Activated CD8-positive, alpha-beta memory T cell treated with anti-CD3 and anti-CD28 coated beads for 1 hour (primary cell): ENCODE measurements at places on chromosomes 7 and 10.

DNA sequence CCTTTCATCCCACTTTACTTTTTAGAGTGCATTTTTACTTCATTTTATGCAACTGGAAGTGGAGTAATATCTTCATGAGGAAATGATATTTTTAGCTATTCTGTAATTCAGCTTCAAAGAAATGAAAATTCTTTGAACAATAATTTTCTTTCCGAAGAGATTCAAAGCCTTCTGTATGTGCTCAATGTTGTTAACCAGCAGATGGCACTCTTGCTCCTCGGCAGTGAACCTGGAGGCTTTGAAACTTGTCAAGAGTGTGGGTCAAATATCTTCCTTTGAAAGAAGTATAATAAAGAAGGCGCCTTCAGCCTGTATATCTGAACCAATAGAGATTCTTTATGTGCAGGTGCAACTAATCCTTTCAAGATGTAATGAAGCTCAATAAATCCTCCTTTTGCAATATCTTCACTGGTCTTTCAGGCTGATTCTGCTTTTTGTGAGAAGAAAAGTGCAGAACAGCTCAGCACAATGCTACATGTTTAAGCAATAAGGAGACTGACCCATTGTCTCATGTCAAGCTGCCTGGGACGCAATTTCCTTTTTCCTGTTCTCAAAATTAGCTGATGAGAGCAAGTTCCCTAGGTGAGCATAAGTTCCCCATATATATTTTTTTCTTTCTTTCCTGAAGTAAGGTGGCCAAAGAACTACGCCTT is 258.4 kb downstream of the SEMA3A start:
- peak; percentile 4 for DNase-seq

DNA sequence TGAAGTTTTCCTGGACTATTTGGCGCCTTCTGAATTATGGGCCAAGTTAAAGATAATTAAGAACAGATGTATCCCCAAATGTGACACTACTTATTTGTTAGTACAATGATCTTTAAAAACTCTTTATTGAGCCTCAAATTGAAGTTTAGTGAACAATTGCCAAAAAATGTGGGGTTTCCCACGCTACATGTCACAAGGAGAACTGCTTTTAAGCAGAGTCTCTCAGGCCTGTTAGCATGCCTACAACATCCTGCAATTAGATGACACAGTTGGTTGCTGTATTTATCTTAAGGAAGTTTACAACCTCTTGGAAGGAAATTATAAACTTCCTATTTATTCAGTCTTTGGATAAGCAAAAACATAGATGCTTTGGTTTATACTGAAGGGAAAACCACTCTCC is 733.0 kb downstream of the TNS3 start:
- DNase-seq, result no peak

DNA sequence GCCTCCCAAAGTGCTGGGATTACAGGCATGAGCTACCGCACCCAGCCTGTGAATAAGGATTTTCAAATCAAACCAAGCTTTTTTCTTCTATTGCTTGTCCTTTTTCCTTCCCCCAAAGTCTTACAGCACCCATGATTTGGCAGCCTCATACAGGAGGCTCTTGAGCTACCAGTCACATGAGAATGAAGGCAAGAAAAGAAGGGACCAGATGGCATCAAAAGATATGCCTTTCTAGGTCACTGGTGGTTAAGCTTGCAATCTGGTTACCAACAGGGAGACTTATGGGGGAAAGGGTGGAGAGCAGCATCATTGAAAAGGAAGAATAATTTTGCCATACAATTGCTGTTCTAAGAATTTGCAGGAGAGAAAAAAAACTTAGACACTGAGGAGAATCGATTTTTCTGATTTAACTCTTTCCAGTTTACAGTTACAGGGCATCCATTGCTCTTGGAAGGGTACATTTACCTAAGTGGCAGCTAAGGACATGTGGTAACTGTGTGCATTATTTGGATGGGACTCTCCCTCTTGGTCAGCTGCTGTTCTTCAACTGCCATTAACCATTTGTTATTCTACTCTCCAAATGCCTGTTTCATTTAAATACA is 29.5 kb downstream of the SMNDC1 start:
- no peak for DNase-seq

- no peak for DNase-seq
Observed at GRCh38 chr7:81361769-81362312, 408.0 kb downstream of the HGF start.

GRCh38 chr10:127153181-127153580 is 43.2 kb downstream of the INSYN2A start:
- DNase-seq, result no peak

GRCh38 chr10:113356794-113357680 is 195.8 kb upstream of the HABP2 start:
- DNase-seq, result no peak

DNA sequence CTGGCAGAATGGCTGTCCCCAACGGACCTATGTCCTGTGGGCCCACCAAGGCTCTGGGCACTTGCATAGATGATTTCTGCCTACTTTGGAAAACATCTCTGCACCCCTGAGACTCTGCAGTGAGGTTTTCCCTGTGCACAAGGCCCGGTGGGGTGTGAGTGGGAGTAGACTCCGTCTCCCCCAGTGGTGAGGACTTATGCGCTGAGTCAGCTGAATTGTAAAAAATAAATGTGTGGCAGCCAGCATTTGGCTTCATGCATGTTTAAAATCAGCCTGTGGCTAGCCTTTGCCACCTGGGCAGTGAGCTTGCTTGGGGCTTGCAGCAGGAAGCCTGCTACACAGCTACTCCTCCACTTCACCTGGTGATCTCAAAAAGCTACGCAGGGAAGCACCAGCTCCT is 139.3 kb upstream of the WDR11 start:
- no peak for DNase-seq

DNA sequence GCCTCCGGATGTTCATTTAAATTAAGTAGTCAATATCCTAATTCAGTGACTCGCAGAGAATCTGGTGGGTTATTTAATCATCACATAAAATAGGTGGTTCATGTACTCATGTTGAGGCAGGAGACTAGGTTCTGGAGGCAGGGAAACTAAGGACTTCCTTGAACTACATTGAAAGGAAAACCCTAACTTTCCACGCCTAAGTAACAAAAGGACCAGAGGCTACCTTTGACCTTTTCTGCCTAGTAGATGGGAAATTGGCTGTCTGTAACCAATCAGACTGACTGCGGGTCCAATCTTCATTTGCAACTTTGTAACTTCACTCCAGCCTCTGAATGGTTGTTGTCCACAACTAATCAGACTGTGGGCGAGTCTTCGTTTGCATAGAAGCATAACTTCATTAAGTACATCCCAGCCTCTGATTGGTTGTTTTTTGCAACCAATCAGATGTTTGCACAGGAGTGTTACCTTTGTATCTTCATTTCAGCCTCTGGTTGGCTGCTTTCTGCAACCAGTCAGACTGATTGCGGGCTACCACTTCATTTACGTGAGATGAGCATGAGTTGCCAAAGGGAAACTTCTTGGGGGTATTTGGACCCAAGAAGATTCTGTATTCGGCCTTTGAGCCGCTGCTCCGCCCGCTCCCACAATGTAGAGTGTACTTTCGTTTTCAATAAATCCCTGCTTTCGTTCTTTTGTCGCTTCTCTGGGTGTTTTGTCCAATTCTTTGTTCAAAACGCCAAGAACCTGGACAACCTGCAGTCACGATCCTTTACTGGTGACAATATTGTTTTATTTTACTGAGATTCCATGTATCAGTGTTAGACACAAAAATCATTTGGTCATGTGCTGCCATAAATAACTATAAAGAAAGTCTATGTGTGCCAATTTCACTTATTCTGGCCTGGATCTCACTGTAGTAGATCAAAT is 1.7 kb upstream of the ST7 start:
- no peak for DNase-seq

DNA sequence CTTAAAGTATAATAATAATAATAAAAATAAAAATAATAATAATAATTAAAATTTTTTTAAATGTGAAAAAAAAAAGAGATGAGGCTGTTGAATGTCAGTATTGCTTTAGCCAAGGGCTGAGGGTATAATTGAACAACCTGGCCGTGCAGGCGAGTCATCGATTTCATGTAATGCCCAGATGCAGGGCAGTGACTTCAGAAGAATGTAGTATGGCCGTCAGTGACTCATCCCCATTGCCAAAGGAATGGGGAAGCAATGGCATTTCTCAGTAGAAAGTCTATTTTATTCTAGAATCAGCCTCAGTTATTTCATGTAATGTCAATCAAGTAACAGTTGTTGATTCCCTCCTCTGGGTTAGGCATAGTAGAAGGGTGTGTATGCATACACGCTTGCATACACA is 516.4 kb downstream of the GLRX3 start:
- DNase-seq, result no peak

- DNase-seq, result no peak
Observed at GRCh38 chr7:11896663-11897062, 64.7 kb upstream of the THSD7A start.

- no peak for DNase-seq
Observed at GRCh38 chr10:30436191-30436611, 2.2 kb downstream of the MAP3K8 start.

DNA sequence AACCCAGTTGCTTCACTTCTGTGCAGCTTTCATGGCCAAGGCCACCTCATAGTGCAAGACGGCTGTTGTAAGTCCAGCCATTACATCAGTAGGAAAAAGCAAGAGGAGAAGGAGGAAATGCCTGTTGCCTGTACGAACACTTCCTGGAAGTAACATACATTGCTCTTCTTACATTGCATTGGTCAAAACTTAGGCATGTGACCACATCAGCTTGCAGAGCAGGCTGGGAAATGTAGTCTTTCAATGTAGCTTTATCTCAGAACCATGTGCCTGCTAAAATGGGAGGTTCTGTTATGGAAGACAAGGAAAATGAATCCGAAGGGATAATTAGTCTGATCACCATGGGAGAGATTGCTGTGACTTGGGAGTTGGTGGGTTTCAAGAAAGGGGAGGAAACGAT is 4.3 kb downstream of the SLC29A3 start:
- no peak for DNase-seq

DNA sequence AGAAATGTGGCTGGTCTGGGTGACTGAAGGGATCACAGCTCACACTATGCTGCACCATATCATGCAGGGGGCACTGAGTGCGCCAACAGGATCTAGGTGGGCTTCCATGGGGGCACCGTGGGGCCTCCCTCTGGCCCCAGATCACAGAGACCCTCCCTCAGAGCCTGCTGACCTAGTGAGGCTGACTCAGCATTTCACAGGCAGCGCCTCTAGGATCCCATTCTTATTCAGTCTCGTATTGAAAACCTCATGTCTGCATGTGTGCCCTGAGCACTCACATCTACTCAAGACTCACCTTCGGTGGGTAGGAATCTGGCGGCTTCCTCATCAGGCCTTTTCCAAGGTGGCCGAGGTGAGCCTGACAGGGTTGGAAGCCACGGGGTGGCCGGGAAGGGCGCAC is 141.6 kb downstream of the FANK1 start:
- no peak for DNase-seq

DNA sequence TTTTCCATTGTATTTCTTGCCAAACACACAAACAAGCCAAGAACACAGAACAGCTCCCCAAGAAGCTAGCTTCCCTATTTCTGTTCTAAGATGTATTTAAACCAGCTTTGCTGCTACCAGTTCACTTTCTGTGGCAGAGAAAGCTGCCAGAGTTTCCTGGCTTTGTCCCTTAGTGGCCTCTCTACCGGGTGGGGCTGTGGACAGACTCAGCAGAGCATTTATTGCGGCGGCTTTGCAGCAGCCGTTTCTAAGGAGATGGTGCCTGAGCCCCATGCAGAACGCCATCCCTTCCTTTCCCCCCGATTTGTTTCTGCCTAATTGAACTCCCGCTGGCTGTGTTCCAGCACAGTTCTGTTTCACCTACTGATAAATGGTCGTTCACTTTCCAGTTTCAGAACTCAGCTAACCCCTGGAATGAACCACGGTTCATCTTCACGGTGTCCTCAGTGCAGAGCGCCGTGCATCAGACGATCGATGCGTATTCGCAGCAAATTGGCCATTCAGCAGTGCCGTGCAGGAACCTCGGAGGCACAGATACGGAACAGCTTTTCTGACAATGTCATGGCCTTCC is 33.8 kb upstream of the SFMBT2 start:
- no peak for DNase-seq

- DNase-seq, result no peak
Observed at GRCh38 chr7:44982970-44983369, 4.2 kb upstream of the MYO1G start.

DNA sequence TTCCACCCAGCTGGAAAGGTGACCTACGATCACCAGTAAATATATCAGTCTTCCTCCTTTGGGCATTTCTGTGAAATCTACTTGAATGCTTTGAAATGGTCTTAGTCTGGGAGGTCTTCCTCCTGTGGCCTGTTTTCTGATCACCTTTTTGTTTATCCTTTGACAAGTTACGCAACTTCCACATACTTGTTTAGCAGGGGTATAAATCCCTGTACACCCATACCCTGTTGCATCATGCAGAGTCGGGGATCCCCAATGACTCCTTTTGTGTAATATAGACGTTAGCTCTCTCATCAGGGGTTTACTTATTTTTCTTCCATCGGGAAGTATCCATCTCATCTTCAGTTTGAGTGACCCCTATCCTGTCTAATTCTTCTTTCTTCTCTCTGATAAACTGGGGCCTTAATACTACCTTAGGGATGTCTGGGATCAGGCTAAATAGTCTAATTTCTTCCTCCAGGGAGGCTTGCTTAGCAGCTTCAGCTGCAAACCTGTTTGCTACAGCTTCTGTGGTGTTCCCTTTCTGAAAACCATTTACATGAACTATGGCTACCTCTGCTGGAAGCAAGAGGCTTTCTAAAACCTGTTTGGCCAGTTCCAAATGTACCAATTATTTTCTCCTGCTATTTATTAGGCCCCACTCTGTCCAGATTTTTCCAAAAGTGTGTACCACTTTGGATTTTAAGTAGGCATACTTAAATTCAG is 25.8 kb downstream of the MAPK8 start:
- DNase-seq, result no peak

DNA sequence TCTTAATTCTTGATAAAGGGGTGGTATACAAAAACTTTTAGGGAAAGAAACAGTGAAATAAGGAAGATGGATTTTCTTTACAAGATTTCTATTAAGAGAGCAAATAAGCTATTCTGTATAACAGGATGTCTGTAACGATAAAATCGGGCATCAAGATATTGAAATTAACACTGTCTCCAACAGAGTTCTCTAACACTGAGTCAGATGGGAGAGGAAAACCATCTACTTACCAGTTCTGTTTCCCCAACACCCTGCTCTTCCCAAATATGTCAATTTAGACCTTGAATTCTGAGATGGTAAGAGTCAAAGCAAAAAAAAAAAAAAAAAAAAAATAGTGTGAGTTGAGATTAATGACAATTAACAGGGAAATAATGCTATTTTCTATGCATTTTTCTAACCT is 23.0 kb downstream of the SMURF1 start:
- no peak for DNase-seq

- DNase-seq, result no peak
Observed at GRCh38 chr7:21941611-21942141, 4.0 kb downstream of the CDCA7L start.
